ENCODE measurements at places on chromosomes 5 and 9. TPM values are rescaled to one million over a fixed set of nuclear protein-coding genes. Genes with fewer than 3 reads are reported as not detected.

The IFNA13 gene
- total RNA-seq, result not detected

The PCDHA1 gene
- total RNA-seq, result not detected

The SOWAHA gene
- total RNA-seq, result not detected

The PCDHGB4 gene
- 0.07 TPM for total RNA-seq

The TARS1 gene
- 157 TPM for total RNA-seq

The LCN12 gene
- total RNA-seq, result 1.2 TPM

The TXNDC8 gene
- total RNA-seq, result not detected

DNA sequence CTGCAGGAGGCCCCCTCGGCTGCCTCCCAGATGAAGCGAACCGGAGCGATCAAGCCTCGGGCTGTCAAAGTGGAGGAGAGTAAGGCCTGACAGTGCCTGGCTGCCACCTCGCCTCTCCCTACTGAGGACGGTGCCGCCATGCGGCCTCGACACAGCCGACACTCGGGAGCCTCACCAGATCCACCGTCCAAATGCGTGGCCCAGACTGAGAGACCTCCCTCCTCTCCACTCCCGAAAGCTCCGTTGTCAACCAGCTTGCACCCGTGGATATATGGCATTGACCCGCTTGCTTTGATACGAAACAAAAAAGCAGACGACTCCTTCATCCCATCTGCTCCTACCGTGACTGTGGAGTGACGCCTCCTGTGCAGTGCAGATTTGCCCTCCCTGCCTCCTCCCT is 6.9 kb upstream of the POMT1 start:
- no peak overlapping the region for H3K4me3 ChIP-seq
- no peak overlapping the region for H3K27ac ChIP-seq
- H3K27me3 ChIP-seq, result no peaks in the 10 kb centered on the region
- no peak for DNase-seq
- H3K4me1 ChIP-seq, result peaks cover 28% of the 10 kb centered on the region

GRCh38 chr9:92055624-92056023 is 59.6 kb downstream of the SPTLC1 start:
- no peak overlapping the region for H3K27ac ChIP-seq
- H3K4me1 ChIP-seq, result peaks cover 17% of the 10 kb centered on the region
- no peaks in the 10 kb centered on the region for H3K27me3 ChIP-seq
- no peak overlapping the region for H3K4me3 ChIP-seq

GRCh38 chr9:3887221-3887653 is 361.4 kb upstream of the RFX3 start:
- H3K27me3 ChIP-seq, result peaks cover 6% of the 10 kb centered on the region
- peaks cover 9% of the 10 kb centered on the region for H3K4me1 ChIP-seq
- no peaks in the 10 kb centered on the region for H3K36me3 ChIP-seq
- no peak overlapping the region for H3K4me3 ChIP-seq
- DNase-seq, result no peak

GRCh38 chr5:1875281-1875842 is 7.4 kb downstream of the IRX4 start:
- no peak overlapping the region for H3K27ac ChIP-seq
- H3K4me3 ChIP-seq, result no peak overlapping the region
- H3K27me3 ChIP-seq, result peaks cover 61% of the 10 kb centered on the region
- no peak for DNase-seq
- H3K36me3 ChIP-seq, result no peaks in the 10 kb centered on the region
- peaks cover 2% of the 10 kb centered on the region for H3K4me1 ChIP-seq

DNA sequence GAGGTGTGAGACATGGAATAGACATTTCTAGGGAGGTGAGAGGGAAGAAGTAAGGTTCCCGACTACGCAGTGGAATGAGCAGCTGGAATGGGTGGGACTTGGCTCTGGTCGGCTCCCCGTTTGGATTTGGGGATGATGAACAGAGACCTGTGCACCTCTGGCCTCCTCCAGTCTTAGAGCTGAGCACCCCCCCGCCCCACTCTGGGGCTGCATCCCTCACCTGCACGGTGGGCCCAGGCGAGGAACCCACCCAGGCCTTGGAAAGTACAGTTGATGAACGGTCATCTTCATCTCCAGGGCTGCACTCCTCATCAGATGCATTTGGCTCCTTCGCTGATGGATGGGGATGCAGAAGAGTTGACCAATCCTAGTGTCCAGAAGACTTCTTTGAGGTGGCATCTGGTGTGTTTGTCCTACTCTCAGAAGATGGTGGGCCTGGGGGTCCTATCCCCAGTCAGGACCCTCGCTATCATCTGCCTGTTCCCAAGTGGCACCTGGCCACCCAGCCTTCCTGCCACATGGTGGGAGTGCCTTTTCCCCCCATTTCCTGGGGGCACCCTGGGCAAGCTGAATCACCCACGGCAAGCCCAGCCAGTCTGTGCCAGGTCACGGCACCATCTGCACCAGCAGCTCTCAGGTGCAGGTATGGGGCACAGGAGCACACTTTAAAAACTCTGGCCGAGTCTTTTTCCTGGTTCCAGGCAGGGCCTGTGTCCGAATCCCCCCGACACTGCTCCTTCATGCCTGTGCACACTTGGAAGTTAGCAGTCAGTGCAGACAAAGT is 70.5 kb downstream of the GTF3C4 start:
- DNase-seq, result no peak
- no peak overlapping the region for H3K4me3 ChIP-seq
- H3K36me3 ChIP-seq, result no peaks in the 10 kb centered on the region

DNA sequence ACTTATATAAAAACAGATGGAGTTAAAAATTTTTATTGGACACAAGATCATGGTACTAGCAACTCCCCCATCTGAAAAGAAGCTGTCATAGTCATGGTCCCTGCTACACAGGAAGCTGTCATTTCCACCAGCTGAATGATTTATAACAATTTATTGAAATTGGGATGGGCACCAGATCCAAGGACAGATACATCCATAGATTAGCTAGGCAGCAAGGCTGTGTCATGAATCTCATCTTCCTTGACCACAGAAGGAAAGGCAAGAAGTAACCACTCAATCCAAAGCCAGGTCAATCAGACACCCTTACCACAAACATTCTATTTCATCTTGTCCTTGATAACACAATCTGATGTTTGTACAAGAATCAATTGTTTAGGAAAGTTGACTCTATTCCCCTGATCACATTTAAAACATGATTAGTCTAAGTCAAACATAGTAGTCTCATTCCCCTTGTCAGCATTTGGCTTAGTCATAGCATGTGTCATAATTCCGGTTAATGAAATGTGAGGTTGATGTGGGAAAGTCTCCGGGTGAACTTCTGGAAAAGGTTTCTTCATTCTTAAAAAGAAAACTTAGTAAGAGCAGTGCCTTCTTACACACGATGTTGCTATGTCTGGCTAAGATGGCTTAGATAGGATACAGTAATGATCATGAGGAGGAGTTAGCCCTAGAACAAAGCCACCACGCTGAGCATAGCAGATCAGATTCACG is 462.6 kb upstream of the PAPPA start:
- H3K36me3 ChIP-seq, result no peaks in the 10 kb centered on the region
- H3K4me1 ChIP-seq, result no peaks in the 10 kb centered on the region
- DNase-seq, result no peak
- no peak overlapping the region for H3K4me3 ChIP-seq
- H3K27ac ChIP-seq, result no peak overlapping the region

Data from activated CD8-positive, alpha-beta memory T cell treated with anti-CD3 and anti-CD28 coated beads, Interleukin-2, amount 10 ng/mL, durations not matched to agents 7 days and 5 days (primary cell).